ENCODE measurements at places on chromosomes 5 and 9. TPM values are rescaled to one million over a fixed set of nuclear protein-coding genes. Genes with fewer than 3 reads are reported as not detected.

Gene KCNN2
- not detected for total RNA-seq

Gene ADGRD2
- total RNA-seq: not detected

Gene SLCO6A1
- not detected for total RNA-seq

Gene GRAMD2B
- total RNA-seq: 8.4 TPM

Gene EGR1
- total RNA-seq: 11.8 TPM

Gene C5orf52
- not detected for total RNA-seq

DNA sequence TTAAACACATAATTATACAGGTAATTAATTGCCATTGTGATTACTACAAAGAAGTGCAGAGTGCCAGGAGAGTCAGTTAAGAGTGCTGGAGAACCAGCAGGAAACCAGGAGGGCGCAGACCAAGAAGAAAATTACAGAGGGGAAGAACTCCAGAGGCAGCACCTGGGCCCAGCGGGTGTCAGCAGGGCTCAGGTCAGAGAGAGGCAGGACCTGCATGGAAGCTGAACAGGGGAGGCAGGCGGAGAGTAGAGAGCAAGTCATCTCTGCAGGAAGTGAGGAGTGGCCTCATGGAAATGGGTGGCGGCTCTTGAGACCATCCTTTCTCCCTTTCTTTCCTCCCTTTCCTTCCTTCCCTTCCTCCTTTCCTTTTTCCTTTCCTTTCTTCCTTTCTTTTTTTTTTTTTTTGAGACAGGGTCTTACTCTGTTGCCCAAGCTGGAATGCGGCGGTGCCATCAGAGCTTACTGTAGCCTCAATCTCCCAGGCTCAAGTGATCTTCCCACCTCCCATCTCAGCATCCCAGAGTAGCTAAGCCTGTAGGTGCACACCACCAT is 4.0 kb upstream of the ZBTB34 start:
- DNase-seq: no peak
- H3K27me3 ChIP-seq: peaks cover 11% of the 10 kb centered on the region
- no peak overlapping the region for H3K27ac ChIP-seq
- no peak overlapping the region for H3K4me3 ChIP-seq

GRCh38 chr5:72470826-72471225 is 36.4 kb downstream of the ZNF366 start:
- no peak overlapping the region for H3K27ac ChIP-seq
- DNase-seq: no peak
- no peaks in the 10 kb centered on the region for H3K36me3 ChIP-seq
- H3K4me3 ChIP-seq: no peak overlapping the region
- no peaks in the 10 kb centered on the region for H3K27me3 ChIP-seq

DNA sequence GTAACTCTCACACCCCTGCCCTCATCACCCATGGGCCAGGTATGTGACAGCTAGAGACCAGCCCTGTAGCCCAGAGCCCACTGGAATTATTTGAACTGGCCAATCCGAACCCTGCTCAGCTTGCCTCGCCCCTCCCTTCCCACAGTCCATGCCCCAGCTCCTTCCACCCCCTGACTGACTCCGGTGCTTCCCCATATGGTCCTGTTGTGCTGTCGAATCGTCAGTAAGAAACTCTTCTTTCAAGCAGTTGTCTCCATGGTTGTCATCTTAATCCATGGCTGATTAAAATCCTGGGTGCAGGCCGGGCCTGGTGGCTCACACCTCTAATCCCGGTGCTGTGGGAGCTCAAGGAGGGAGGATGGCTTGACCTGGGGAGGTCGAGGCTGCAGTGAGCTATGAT is 118.5 kb downstream of the COL23A1 start:
- H3K4me1 ChIP-seq: no peaks in the 10 kb centered on the region
- H3K27me3 ChIP-seq: no peaks in the 10 kb centered on the region
- no peak overlapping the region for H3K27ac ChIP-seq
- DNase-seq: no peak
- H3K36me3 ChIP-seq: no peaks in the 10 kb centered on the region
- H3K4me3 ChIP-seq: no peak overlapping the region

DNA sequence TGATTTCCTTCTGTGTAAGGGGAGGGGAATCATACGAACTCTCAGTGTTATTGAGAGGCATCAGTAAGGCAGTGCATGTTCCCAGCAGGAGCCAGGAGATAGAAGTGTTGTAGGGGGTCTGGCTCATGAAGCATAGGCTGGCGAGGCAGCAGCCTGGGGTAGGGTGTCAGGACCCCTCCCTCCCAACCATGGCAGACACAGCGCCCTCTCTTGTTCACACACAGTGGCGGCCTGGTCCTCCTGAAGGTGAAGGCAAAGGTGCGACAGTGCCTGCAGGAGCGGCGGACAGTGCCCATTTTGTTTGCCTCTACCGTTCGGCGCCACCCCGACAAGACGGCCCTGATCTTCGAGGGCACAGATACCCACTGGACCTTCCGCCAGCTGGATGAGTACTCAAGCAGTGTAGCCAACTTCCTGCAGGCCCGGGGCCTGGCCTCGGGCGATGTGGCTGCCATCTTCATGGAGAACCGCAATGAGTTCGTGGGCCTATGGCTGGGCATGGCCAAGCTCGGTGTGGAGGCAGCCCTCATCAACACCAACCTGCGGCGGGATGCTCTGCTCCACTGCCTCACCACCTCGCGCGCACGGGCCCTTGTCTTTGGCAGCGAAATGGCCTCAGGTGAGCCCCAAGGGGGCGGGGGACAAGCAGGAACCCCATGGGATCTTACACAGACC is 4.7 kb downstream of the SLC27A4 start:
- H3K4me1 ChIP-seq: peaks cover 8% of the 10 kb centered on the region
- no peaks in the 10 kb centered on the region for H3K27me3 ChIP-seq
- H3K36me3 ChIP-seq: peaks cover 12% of the 10 kb centered on the region
- no peak overlapping the region for H3K4me3 ChIP-seq

DNA sequence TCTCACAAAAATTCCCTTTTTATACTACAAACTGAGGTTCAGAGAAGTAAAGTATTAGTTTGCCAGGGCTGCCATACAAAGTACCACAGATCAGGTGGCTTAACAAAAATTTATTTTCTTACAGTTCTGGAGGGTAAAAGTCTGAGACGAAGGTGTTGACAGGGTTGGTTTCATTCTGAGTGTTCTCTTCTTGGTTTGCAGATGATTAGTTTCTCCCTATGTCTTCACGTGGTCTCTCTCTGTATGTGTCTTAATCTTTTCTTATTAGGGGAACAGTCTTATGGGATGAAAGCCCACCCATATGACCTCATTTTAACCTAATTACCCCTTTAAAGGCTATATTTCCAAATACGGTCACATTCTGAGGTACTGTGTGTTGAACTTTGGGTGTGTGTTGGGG is 274.2 kb downstream of the BRINP1 start:
- DNase-seq: no peak
- no peak overlapping the region for H3K27ac ChIP-seq
- H3K36me3 ChIP-seq: no peaks in the 10 kb centered on the region

DNA sequence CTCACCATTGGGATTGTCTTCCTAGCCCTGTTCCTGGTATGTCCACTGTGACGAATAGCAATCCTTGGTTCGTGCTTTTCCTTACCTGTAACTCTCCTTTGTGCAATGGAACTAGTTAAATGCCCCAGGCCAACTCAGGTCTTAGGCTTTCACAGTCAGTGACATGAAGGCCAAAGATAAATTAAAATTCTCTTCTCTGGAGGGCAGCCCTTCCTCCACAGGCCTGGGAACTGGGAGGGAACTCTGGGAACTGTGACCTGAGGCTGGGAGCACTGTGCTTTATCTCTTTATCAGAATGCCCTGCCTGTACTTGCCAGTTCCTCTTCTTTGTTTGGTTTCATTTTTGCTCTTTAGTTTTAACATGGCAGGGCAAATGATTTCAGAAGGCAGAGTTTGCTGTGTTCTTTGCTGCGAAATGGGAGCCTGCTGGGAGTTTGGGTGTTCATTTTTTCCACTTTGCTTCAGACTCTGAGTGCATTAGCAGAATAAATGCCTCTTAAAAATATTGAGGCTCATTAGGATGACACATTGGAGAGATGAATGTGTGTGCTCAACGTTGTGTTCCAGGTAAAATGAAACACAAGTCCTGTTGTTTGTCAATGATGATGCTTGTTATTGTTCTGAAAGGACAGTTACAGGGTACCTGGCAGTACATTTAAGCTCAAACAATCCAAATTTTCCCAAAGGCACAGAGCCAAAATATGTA is 118.1 kb downstream of the NUDT12 start:
- no peak overlapping the region for H3K4me3 ChIP-seq
- H3K36me3 ChIP-seq: no peaks in the 10 kb centered on the region
- H3K27me3 ChIP-seq: no peaks in the 10 kb centered on the region
- no peak overlapping the region for H3K27ac ChIP-seq

GRCh38 chr9:35277628-35278359 is 116.0 kb downstream of the UNC13B start:
- no peaks in the 10 kb centered on the region for H3K4me1 ChIP-seq
- H3K4me3 ChIP-seq: no peak overlapping the region
- H3K27ac ChIP-seq: no peak overlapping the region
- no peaks in the 10 kb centered on the region for H3K27me3 ChIP-seq
- DNase-seq: no peak

DNA sequence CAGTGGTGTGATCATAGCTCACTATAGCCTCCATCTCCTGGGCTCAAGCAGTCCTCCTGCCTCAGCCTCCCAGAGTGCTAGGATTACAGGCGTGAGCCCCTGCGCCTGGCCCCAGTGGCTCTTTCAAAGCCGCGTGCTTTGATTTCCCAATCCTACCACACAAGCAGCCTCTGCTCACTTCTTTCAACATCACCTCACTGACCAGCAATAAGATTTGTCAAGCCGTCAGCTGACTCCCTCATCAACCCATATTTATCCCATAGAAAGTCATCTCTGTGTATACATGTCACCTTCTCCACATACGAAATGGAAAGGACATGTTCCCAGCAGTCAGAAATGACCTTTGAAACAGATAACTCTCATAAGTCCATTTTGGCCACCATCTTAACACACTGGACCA is 26.0 kb downstream of the SLC31A2 start:
- no peaks in the 10 kb centered on the region for H3K4me1 ChIP-seq
- peaks cover 54% of the 10 kb centered on the region for H3K36me3 ChIP-seq
- no peak overlapping the region for H3K4me3 ChIP-seq
- H3K27me3 ChIP-seq: no peaks in the 10 kb centered on the region
- DNase-seq: no peak

- H3K4me1 ChIP-seq: no peaks in the 10 kb centered on the region
- H3K4me3 ChIP-seq: no peak overlapping the region
- no peaks in the 10 kb centered on the region for H3K27me3 ChIP-seq
- peaks cover 7% of the 10 kb centered on the region for H3K36me3 ChIP-seq
Observed at GRCh38 chr9:126386088-126386487, 59.5 kb downstream of the MVB12B start.

- H3K27ac ChIP-seq: no peak overlapping the region
- H3K36me3 ChIP-seq: no peaks in the 10 kb centered on the region
- DNase-seq: no peak
- no peaks in the 10 kb centered on the region for H3K27me3 ChIP-seq
- H3K4me1 ChIP-seq: no peaks in the 10 kb centered on the region
- no peak overlapping the region for H3K4me3 ChIP-seq
Observed at GRCh38 chr5:123429993-123430392, 6.8 kb upstream of the CEP120 start.

DNA sequence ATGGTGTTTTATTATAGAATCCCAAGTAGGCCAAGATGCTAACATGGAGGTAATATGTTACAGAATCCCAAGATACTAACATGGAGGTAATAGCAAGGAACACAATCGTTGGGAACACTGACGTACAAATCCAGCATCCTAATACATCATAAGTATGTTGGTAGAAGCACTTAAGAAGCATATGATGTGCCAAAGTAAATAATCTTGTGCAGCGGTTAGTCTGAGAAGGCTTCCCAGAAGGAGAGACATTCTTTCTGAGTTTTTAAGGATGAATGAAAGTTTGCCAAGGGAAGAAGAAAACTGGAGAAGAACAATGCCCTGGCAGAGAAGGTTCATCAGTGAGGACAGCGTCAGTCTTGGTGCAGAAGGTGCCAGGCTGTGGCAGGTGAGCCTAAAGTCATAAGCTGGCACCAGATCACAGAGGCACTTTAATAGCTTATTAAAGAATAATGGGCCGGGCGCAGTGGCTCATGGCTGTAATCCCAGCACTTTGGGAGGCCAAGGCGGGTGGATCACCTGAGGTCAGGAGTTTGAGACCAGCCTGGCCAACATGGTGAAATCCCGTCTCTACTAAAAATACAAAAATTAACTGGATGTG is 294.5 kb upstream of the PIK3R1 start:
- no peak overlapping the region for H3K4me3 ChIP-seq
- DNase-seq: no peak
- no peaks in the 10 kb centered on the region for H3K4me1 ChIP-seq
- H3K27ac ChIP-seq: no peak overlapping the region

DNA sequence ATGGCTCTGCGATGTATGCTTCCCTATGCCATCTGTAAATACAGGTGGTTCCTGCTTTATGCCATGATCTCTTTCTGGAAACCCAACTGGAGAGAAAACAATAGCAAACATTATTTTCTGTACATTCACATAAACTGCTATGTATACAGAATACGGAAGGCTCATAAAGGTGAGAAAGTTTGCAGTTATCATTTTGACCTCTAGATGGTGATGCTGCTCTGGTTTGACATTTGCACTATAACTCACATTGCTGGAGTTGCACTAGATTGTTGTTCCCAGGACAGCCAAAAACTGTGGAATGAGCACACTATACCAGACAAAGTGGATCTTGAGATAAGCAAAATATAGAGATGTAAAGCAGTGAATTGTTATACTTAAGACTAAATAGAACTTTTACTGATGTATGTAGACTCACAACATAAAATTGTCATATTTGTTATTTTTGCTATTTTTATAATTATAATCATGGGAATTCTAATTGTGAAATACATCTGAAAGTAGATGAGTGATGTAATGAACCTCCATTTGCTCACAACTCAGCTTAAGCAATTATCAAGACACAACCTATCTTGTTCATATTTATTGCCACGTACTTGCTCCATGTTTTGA is 246.5 kb downstream of the PTPRD start:
- no peaks in the 10 kb centered on the region for H3K36me3 ChIP-seq
- no peak overlapping the region for H3K4me3 ChIP-seq
- no peak for DNase-seq
- H3K27ac ChIP-seq: no peak overlapping the region

GRCh38 chr5:172540099-172540870 is 86.0 kb upstream of the SH3PXD2B start:
- no peaks in the 10 kb centered on the region for H3K27me3 ChIP-seq
- no peaks in the 10 kb centered on the region for H3K4me1 ChIP-seq
- H3K4me3 ChIP-seq: no peak overlapping the region
- no peak overlapping the region for H3K27ac ChIP-seq
- no peaks in the 10 kb centered on the region for H3K36me3 ChIP-seq

DNA sequence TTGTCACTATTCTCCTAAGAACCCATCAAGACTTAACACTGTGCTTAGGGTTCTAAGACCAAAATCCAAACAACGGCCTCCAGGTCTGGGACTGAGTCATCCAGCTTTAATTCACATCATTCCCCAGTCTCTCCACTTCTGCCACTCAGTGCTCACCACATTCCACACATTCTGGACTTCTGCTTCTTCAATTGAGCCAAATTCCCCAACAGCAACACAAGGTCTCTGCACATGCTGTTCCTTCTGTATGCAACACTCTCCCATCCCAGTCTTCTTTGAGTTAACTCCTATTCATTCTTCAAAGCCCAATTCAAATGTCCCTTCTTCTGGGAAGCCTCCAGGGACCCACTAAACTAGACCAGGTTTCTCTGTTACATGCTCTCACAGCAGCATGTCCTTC is 97.8 kb downstream of the GPR21 start:
- H3K27me3 ChIP-seq: no peaks in the 10 kb centered on the region
- H3K4me3 ChIP-seq: no peak overlapping the region
- H3K27ac ChIP-seq: no peak overlapping the region
